ENCODE measurements at places on chromosomes 2 and 18.

- DNase-seq, result peak; percentile 29
Measured at GRCh38 chr2:238761868-238762267, 86.0 kb upstream of the TWIST2 start.

GRCh38 chr2:46232860-46233259 lies 64.3 kb upstream of the EPAS1 start:
- DNase-seq, result peak; percentile 79

DNA sequence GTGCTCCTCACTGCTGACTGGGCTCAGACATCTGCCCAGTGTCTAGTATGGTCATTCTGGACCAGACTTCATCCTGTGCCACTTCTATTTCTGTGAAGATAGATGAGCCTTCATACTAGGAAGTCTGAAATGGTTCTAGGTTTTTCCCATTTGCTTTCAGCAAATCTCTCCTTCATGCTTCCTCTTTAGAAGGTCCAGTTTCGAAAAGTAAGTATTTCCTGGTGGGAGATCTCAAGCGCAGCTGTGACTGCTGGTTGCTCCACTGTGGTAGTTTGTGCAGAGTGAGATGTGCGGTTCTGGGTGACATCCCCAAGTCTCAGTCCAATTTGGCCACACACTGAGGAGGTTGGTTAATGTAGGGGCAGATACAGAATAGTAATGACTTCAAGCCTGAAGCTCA lies 14.4 kb downstream of the IL36B start:
- no peak for DNase-seq

DNA sequence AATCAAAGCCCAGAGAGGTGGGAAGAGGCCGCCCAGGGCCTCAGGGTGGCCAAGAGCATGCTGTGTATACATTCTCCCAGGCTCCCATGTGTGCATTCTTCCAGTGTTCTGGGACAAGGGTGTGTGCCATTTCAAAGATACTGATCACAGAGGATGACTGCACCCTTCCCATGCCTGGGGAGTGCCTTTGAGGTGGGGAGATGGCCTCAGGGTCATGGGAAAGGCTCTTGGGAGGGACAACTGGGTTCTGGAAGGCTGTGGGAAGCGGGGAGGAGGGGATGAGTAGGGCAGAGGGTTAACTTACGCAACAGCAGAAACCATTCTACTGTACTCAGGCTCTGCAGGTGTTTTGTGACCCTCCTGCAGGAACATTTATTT lies 40.9 kb downstream of the KLHL29 start:
- no peak for DNase-seq

- DNase-seq, result no peak
Measured at GRCh38 chr2:155080373-155080772, 381.9 kb downstream of the KCNJ3 start.

GRCh38 chr2:18771212-18771611 lies 181.8 kb upstream of the NT5C1B start:
- DNase-seq, result no peak

DNA sequence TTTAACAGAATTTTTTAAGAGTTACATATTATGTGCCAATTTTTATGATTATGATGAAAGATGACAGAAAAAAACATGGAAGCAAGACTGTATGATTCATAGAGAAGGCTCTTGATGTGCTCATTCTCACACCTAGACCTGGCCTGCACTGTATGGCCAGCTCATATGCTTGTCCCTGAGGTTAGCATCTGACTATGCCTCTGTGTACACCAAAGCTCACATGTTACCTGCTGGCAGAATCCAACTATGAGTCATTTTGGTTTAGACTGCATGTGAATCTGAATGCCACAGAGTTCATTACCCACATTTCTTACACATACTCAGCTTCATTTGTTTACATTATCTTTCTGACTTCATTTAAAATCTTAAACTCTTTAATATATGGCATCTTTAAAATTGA lies 139.0 kb downstream of the DSC3 start:
- DNase-seq, result peak; percentile 10

GRCh38 chr18:25931126-25931525 lies 159.3 kb downstream of the SS18 start:
- no peak for DNase-seq

DNA sequence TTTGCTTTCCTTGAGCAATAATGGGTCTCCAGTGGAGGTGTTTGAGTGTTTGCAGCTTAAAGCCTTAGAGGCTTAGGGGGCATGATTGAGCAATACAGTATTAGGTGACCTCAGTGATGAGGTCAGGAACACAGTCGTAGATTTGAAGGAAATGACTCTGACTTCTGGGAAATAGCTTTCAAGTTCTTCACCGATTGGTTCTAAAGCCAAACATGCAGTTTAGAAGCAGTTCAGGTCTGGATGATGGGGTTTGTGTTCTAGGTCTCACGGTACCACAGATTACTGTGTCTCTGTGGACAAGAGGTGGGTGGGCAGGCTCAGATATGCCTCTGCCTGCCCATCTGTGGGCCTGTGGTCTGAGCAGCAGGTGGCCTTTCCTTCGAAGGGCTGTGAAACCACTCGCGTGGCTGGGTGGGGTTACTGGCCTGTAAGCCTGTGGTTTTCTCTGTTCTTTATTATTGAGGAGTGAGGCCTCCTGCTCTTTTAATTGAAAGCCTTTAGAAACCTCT lies 7.8 kb downstream of the MTHFD2 start:
- DNase-seq, result no peak

DNA sequence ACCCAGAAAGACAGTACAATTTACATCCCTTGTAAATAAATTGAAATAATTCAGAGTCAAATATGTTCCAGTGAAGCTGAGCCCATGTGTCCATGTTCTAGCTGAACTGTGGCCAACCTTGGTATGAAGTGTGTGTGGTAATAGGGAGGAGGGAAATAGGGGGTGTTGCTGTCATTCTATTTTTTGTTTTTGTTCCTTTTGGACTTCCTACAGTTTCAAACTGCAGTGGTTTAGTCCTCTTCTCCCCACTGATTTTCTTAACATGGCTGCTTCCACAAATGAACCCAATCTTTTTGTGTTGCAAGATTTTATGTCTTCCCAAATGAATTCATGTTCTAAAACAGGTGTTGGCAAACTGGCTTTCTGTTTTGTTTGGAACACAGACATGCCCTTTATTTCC lies 156.9 kb downstream of the CCBE1 start:
- no peak for DNase-seq

DNA sequence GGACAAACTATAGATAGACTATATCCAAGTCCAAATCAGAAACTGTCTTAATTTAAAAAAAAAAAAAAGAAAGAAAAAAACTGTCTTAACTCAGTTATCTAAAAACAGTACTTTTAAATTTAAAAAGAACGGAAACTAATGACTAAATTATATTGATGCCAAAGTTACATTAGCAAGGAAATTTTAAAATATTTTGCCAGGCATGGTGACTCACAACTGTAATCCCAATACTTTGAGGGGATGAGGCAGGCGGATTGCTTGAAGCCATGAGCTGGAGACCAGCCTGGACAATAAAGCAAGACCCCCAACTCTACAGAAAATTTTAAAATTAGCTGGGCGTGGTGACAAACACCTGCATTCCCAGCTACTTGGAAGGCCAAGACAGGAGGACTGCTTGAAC lies 30.9 kb downstream of the MEMO1 start:
- DNase-seq, result peak; percentile 18

DNA sequence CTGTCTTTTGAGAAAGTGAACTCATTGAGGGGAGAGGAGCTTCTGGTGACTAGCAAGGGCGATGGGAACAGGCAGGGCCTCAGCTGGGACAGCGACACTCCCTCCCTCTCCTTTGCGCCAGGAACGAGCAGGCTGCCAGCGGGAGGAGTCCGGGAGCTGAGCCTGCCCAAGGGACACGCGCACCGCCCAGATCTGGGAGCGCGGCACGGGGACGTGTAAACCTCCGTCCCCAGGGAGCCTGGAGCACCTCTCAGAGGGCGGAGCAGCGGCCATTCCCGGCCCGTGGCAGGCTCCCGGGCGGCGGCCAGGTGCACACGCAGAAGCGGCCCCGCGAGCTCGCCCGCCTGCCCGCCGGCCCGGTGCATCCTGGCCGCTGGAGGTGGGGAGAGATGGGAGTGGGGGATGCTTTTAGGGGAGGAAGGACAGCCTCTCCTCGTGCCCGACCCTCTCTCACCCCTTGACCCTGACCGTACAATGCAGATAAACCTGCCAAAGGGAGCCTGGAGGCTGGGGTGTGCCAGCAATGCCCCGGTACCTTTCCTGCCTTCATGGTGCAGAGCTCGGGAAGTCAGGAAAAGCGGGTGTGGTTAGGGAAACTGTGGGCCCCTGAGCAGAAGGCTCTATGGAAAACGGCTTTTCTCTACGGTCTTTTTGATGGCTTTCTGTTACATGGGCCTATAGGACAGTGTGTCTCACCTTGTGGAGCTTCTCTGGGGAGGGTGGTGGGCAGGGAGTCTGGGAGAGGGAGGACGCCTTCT lies 2.2 kb downstream of the AQP4 start:
- peak; percentile 19 for DNase-seq

GRCh38 chr2:209970271-209970670 lies 32.2 kb upstream of the RPE start:
- no peak for DNase-seq

DNA sequence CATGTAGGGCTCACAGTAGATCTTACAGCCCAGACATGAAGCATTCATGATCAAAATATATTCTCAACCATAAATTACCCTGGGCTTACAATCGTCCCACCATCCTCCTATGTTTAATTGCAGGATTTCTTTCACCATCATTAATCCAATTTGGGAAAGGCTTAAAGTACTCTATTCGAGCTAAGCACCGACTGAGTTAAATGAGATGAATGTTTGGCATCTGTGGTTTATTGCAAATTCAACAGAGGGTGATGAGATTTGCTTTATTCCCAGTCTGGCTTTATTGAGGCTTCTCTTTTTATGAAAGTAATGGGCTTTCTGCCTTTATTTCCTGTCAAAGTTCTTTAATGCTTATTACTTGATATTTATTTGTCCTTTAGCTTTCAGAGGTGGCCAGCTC lies 159.0 kb downstream of the METTL4 start:
- no peak for DNase-seq

All from MG63 (cell line).